ELR (cell line): ENCODE measurements at places on chromosomes 7 and 10.

DNA sequence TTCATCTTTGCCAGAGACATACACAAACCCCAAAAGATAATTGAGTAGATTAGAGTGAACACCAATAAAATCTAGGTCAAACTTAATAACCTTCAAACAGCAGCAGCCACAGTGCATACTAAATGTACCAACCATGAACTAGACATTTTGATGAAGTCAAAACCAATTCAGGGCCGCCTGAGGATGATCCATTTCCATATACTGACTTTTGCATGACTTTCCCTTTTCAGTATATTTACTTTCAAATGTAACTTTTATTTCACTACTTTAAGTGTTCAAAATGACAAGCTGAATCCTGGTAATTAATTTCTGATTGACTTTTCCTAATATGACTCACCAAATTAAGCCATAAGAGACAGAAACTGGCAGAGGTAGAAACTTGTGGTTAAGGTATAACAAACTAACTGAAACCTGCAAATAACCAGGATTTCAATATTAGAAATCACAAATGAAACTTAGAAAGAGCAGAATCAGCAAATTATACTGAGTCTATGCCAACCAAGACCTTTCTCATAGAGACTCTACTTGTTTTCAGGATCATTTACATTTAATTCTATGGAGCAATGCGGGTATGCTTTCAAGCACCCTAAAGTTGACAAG lies 171.9 kb upstream of the LRRN3 start:
- no peak for DNase-seq

GRCh38 chr7:155885167-155886155 lies 73.2 kb upstream of the SHH start:
- DNase-seq = peak; percentile 42

DNA sequence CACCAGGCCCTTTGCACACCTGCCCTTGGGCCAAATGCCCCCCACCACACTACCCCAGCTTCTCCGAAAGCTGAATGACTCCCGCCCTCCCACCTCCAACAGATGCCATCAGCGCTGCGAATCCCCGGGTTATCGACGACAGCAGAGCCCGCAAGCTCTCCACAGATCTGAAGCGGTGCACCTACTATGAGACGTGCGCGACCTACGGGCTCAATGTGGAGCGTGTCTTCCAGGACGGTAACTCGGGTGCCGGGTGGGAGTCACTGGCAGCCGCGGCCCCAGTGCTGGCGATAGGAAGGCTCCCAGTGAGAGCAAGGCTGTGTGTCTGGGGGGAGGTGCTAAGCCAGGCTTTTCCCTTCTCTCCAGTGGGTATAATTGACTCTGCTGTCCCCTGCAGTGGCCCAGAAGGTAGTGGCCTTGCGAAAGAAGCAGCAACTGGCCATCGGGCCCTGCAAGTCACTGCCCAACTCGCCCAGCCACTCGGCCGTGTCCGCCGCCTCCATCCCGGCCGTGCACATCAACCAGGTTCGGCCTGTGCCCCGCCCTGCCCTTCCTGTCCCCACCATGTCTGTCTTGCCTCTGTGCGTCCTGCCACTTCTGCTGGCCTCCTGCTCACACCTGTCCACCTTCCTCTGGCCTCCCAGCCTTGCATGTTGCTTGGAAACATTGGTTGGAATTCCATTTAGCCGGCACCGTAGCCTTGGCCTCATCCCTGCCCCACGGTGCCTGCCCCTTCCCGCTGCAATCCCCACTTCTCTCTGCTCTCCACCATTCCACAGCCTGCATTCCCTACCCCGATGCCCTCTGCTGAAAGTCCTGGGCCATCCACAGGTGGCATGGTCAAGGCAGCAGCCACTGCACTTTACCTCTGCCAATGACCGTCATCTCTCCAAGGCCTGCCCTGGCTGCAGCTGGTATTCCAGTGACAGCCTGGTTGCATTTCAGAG lies 32.1 kb downstream of the AGAP3 start:
- DNase-seq = no peak

- DNase-seq = peak; percentile 18
Observed at GRCh38 chr7:127571741-127572505, 13.5 kb downstream of the GCC1 start.

DNA sequence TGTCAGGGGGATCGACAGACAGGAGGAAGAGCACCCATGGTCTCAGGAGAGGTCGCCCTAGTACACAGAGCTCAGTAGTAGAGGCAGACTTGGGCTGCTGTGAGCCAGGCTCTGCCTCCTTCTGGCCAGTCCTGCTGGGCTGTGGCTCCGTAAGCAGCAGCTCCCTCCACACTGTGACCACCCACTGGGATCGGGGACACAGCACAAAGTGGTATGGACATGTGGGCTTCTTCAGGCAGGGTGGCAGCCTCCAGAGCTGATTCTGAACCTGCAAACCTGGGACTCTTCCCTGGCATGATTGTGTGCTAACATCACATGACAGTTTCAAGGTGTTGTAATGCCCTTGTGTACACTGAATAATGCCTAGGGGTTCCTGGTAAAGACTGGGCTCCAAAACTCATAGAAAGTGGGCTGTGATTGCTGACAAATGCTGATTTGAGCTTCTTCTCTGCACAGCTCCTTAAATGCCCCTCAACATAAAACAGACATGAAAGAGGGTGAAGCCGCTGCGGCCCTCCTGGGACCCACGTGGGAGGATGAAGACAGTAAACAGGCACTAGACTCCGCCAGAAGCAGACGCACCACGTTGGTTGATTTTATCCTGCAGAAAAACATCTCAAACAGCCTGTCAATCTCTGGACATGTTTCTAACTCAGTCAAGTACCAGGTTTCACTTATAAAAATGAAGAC lies 76.7 kb downstream of the GPR26 start:
- DNase-seq = no peak

DNA sequence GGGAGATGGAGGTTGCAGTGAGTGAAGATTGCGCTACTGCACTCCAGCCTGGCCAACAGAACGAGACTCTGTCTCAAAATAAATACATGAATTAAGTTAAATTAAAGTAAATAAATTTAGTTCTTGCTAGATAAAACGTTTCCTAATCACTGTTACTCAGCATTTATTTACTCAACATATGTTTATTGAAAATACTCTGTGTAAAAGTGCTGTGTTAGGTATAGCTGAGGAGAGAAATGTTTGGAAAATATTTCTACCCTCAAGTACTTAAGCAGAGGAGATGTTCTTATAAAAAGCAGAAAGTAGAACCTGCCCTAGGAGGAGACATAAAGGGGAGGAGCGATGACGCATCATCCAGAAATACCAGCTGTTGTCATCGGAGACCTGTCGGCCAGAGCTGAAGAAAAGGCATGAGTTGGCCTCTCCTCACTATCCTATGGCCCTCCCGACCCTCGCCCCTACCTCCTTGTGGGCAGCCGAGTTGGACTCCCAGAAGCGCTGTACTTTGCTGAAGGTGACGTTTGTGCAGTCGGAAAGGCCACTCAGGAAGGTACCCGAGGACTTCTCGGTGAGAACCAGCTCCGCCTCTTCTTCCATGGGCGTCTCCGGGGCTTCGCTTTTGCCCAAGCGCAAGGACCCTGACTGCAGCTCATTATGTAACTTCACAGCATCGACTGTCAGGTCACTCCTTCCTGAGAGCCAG lies 1.1 kb downstream of the RRP12 start:
- DNase-seq = peak; percentile 88

GRCh38 chr7:88200261-88200660 lies 19.6 kb downstream of the SRI start:
- DNase-seq = no peak

DNA sequence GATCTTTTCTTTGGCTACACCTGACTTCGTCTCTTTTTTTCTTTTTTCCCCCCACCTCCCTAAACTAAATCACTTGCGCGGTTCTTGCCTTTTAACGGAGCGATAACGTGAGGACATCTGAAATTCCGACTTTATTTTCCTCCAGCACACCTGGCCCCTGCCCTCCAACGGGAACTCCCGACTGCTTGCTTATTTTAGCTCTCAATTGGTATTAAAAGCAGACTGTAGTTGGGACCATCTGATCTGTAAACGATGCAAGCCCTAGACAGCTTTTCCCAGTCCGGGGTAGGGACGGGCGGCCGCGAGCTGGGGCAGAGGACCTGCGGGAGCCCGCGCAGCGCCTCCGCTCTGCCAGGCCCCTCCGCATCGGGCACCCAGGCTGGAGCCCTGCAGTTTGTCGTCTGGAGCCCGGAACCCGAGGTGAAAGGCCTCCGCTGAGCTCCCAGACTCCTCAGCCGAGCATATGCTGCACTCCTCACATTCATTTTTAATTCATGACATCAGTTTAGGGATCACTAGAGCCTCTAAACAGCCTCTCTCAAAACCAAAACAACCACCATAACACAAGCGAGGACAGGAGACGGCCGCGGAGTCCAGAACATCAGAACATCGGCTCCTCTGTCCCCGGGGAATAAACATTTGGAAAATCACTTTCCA lies 10.0 kb upstream of the EMX2 start:
- no peak for DNase-seq

DNA sequence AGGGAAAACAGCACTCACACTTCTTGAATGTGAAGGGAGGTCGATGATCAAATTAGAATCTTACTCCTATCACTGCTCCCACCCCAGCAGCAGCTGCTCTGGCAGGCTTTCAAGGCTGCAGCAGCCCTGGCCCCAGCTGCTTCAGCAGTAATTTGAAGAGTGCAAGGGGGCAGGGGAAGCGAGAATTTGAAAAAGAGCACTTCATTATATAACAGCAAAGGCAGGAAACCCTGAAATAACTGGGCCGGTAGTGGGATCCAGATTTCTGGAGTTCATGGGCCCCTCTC lies 44.9 kb downstream of the MYPN start:
- peak; percentile 29 for DNase-seq

GRCh38 chr7:18189500-18190126 lies 162.0 kb upstream of the PRPS1L1 start:
- DNase-seq = no peak

- DNase-seq = peak; percentile 52
Observed at GRCh38 chr7:155003092-155003375, at the start of gene PAXIP1. TSS of gene PAXIP1 (minus strand) at chr7:155003124. CDS start at chr7:155002929, 195 bp downstream.

DNA sequence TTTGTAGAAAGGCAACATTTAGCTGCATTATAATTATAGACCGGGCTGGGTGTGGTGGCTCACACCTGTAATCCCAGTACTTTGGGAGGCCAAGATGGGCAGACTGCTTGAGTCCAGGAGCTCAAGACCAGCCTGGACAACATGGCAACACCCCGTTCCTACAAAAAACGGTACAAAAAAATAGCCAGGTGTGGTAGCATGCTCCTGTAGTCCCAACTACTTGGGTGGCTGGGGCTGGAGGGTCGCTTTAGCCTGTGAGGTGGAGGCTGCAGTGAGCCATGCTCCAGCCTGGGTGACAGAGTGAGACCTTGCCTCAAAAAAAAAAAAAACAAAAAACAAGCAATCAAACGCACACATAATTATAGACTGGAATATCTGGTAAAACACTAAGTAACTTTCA lies 5.0 kb downstream of the YWHAG start:
- DNase-seq = no peak

DNA sequence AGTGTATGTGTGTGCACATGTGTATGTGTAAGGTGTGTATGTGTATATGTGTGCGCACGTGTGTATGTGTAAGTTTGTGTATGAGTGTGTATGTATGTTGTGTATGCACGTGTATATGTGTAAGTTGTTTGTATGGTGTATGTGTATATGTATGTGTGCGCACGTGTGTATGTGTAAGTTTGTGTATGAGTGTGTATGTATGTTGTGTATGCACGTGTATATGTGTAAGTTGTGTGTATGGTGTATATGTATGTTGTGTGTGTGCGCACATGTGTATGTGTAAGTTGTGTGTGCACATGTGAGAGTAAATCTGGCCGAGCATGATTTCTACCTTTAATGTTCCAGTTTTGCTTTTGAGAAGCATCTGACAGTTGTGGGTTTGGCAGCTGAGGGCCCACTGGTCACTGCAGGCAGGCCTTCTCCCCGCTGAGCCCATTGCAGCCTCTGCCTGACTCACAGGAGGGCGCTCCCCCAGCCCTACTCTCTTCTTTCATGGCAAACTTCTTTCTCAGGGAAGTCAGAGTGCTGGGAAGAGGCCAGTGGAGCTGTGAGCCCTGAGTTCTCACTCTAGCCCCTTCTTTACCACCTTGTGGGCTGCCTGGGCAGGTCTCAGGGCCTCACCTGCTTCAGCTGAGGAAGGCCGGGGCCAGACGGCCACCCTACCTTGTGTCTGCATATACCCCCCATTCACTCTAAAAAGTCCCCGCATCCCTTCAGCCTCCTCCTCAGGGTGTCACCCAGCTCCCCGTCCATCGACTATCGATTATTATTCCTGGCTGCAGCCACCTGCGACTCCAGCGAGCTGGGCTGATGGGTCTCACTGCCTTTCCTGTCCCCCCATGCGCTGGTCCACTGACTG lies 11.2 kb downstream of the WDR86 start:
- no peak for DNase-seq

GRCh38 chr7:116329686-116330503 lies 119.6 kb downstream of the TES start:
- DNase-seq = no peak

- DNase-seq = no peak
Observed at GRCh38 chr7:36614959-36615358, 109.3 kb downstream of the AOAH start.

GRCh38 chr10:108393089-108393488 lies 1228.6 kb upstream of the SORCS1 start:
- peak; percentile 50 for DNase-seq

DNA sequence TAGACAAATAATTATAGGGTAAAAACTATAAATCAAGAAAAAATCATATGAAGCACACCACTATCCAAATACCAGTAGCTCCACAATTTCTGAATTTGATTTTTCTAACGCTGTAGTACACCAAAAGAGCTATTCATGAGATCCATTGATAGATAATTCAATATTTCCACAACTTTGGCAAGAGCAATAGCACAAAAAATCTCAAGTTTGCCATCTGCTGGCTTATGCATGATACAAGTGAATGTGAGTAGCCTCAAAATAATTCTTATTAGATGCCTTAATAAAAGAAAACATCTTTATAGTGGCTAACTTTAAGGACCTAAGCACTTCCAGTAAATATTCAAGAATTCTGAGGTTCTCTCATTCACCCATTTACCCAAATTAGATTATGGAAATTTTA lies 2.2 kb upstream of the TMEM196 start:
- DNase-seq = peak; percentile 4

DNA sequence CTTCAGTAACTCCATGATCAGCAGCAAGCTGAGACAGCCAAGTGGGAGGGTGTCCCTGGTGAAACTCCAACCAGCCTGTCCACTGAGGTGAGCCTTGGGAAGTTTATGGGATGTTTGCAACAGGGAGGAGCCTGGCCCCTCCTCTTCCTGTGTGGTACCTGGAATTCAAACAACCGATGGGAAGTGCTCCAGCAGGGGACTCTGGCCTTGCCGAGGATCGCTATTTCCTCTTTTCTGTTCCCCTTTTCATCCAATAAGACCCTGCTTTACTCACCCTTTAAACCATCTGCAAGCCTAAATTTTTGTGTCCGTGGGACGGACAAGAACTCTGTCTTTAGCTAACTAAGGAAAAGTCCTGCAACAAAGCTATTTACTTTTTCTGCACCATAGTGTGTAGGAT lies 491.1 kb upstream of the ZMIZ1 start:
- DNase-seq = no peak

- DNase-seq = peak; percentile 73
Observed at GRCh38 chr10:62373995-62374861, at the start of gene ZNF365. TSS of gene ZNF365 (plus strand) at chr10:62374369. CDS start at chr10:62376194, 1,825 bp downstream.

DNA sequence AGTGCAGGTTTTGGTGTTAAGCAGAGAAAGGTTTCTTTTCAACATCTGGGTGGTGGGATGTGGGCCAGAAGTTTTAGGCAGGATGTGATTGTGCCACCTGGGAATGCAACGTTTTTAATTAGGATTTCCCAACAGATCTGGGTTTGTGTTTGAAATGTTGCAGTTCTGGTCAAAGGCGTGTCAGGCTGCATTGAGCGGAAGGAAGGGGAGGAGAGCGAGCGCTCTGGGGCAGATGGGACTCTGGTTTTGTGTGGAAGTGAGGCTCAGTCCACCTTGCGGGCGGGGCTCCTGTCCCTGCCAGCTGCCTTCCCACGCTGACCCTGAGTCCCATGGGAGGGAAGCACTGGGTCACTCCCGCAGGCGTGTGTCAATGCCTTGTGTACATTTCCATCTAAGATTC lies 767.7 kb downstream of the KCNMA1 start:
- DNase-seq = no peak
